ENCODE measurements at places on chromosomes 4 and X.

GRCh38 chr4:1623821-1624518 is 60.1 kb downstream of the FAM53A start:
- DNase-seq, result no peak

DNA sequence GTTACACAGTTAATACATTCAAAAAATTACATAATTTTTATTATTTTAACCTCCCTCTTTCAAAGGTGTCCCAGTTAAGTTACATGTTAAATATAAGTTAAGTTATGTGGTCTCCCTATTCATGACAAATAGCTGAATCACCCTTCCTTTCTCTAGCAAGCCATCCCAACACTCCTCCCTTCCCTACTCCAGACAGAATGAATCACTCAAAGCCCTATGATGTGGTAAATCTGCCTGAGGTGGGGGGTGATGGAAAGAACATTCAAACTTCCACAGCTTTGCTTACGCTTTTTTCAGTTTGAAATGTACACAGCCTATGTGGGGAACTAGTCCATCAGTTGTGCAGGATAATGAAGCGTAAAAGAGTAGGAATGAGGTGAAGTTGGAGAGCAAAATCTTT is 90.2 kb downstream of the CXCL13 start:
- DNase-seq, result peak; percentile 31

DNA sequence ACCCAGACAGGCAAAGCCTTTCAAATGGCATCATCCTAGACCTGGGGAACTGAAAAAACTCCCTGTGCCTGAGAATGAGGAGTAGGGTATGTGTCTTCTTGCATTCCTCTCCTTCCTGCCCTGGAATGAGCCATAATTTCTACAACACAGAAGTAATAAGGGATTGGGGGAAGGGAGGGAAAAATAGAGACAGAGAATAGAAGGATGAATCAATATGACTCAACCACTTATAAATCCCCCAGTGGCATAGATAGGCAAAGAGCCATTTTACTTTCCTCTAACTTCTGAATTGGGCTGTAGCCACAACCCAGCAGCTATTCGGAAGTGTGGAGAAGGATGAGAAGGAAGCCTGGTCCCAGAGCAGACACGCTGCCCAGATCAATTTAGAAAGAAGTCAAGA is 99.9 kb downstream of the NHS start:
- no peak for DNase-seq

- no peak for DNase-seq
Measured at GRCh38 chr4:122894827-122895226, 27.6 kb downstream of the NUDT6 start.

GRCh38 chr4:11446155-11446811 is 17.6 kb upstream of the HS3ST1 start:
- no peak for DNase-seq

DNA sequence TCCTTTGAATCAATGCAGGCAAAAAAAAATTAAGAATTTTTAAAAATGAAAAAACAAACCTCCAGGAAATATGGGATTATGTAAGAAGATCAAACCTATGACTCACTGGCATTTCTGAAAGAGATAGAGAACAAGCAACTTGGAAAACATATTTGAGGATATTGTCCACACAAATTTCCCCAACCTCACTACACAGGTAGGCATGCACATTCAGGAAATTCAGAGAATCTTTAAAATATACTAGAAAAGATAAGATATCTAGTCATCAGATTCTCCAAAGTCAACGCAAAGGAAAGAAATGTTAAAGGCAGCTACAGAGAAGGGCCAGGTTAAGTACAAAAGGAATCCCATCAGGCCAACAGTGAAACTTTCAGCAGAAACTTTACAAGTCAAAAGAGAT is 85.6 kb downstream of the ANTXR2 start:
- no peak for DNase-seq

DNA sequence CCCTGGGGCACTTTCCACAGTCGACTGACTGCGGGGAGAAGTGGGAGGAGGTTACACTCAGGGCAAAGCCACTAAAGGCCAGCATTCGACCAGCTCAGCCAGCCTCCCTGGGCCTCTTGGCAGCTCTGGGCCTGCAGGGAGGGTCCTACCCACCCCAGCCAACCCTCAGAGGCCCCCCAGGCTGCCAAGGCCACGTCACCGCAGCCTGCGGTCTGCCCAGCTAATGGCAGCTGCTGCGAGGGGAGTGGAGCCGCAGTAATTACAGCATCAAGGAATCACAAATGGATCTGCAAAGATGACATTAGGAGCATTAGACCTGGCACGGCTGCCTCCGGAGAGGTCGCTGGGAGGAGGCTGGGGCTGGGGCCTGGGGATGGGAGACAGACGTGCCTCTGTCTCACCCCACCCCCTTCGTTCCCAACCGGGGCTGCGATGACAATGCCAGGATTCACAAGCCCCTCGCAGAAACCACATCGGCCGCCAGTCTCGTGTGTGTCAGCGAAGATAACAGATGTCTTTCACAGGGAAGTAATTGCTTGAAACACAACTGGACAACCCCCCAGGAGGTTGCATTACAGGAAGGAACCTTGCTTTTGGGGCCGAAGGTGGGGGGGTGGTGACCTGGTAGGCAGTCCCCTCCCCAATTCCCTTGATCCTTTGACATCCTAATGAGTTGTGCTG is 367.6 kb downstream of the BCOR start:
- no peak for DNase-seq

DNA sequence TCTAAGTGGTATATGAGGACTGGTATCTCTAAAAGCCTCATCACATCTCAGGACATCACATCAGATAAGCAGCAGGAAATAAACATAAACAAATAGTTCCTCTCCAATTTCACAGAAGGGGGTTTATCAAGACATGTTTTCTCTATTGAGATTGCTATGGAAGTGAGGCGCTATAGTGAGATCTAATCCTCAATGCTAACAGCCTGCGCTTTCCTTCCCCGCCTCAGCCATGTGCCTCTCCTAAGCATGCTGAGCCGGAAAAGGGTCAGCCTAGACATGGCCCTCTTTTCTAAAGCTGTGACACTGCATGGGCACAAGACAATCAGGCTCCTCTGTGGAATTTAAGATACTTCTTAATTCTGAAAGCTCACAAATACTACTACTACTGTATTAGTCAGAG is 286.1 kb downstream of the INPP4B start:
- no peak for DNase-seq

GRCh38 chrX:38960137-38960536 is 158.9 kb downstream of the MID1IP1 start:
- DNase-seq, result no peak

DNA sequence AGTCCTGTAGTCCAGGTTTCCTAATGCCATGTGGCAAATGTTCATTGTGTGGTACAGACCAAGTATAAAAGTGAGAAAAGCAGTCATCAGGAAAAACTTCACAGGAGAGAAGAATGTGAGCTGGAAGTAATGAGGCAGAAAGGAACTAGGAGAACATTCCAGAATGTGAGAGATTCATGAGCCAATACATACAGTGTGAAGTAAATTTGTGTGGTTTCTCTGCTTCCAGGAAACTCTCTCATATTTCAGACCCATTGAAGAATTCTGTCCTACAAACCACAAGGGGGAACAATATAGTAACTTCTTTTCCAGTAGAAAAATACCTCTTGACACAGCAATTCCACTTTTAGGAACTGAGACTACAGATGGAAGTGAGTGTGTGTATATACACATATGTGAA is 136.5 kb downstream of the RNF150 start:
- DNase-seq, result no peak

- DNase-seq, result no peak
Measured at GRCh38 chr4:95429416-95429815, 119.4 kb downstream of the UNC5C start.
